Stimulated activated CD4-positive, alpha-beta T cell treated with anti-CD3 and anti-CD28 coated beads, TNF-alpha, amount 100 ng/mL, for 24 hours (primary cell): ENCODE measurements at places on chromosomes 11 and 22.

DNA sequence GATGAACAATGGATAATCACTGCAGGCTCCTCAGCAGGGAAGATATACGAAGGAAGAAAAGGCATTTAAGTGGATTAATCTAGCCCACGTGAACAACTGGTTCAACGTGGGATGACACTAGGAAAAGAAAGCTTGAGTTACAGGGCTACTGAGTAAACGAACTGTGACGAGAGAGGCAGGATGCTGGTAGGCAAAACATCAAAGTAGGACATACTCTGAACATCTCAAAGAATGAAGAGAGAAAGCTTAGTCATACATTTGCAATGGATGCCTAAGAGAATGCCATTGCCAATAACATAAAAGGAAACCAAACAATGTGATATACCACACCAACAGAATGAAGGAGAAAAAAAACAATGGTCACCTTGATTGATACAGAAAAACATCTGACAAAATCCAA lies 12.9 kb downstream of the USP28 start:
- DNase-seq = no peak

DNA sequence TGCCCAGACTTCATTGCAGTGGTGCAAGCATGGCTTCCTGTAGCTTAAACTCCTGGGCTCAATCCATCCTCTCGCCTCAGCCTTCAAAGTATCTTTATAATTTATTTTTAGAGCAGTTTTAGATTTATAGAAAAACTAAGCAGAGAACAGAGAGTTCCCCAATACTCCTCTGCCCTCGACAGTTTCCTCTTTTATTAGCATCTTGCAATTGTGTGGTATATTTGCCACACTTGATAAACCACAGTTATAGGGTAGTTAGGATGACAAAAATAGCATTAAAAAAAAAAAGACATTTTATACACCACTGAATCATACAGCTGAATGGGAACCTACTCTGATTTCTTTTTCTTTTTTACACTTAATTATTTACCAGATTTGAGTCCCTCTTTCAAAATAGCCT lies 31.2 kb downstream of the MS4A2 start:
- no peak for DNase-seq

- no peak for DNase-seq
Measured at GRCh38 chr11:39860931-39861330, 1598.5 kb downstream of the LRRC4C start.

GRCh38 chr11:13126430-13126829 lies 117.3 kb downstream of the RASSF10 start:
- DNase-seq = no peak

GRCh38 chr11:32894149-32894827 lies 1.7 kb downstream of the QSER1 start:
- no peak for DNase-seq

DNA sequence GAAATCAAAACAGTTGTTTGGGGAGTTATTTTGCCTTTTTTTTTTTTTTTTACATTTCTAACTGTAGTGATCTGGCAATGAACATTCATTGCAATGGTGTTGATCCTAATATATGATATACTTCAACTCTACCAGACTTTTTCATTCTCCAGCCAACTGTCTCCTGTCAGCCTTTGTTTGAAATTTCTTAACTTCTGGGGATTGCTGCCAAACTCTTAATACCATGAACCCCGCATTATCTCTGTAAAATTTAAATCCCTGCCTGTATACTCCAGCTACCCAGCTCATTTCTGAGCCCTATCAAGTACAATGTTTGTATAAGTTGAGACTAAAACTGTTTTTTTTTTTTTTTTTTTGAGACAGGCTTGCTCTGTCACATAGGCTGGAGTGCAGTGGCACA lies 280.7 kb downstream of the TTC28 start:
- DNase-seq = no peak

- DNase-seq = no peak
Measured at GRCh38 chr11:43419460-43419859, 60.7 kb downstream of the TTC17 start.

DNA sequence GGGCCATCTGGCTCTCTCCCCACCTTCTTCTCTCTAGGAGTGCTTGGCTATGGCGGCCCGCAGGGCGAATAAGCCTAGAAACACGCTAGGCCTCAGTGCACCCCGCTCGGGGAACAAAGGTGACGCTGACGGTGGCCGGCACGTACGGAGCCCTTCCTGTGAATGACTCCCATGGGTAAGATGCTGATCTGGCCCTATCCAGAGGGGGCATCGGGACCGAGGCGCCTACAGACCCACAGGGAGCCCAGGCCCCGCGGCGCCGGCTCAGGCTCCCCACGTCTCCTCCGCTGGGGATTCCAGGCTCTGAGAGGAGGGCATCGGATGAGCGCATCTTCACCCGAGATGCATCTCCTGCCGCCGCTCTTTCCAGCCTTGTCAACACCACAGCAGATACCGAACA lies 31.4 kb upstream of the TESMIN start:
- DNase-seq = no peak

DNA sequence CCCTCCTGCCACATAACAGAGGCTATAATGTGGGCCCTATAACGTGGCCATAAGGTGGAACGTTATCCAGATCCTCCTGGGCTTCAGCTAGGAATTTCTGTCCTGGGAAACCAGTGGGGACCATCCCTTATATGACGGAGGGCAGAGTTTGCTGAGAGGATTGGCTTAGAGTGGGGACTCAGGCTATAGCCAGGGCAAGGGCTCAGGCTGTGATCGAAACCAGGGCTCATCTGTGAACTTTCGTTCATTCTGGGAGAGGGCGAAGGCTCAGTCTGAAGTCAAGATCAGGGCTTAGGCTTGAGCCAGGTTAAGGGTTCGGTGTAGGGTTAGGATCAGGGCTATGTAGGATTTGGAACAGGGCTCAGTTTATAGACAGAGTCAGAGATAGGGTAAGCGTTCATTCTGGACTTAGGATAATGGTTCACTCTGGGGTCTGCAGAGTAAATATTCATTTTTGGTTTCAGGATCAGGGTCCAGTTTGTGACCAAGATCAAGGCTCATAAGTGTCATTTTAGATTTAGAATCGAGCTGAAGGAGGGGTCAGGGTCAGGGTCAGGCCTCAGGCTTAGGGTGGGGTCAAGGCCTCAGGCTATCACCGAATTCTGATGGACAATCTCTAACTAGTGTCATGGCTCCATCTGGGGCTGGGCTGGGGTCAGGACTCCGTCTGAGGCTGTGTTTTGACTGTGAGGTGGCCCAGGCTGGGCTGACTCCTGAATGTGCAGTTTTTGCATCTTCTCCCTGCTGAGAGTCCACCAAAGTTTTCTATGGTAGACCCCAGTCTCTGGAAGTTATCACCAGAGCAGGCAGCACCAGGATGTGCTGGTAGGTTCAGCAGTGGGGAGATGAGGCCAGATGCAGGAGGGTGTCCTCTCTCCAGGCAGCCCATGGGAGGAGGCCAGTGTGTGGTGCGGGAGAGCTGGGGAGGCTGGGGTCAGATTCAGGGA lies 33.9 kb upstream of the SOX10 start:
- DNase-seq = no peak

- no peak for DNase-seq
Measured at GRCh38 chr22:21450320-21450831, 16.8 kb upstream of the TMEM191C start.

- no peak for DNase-seq
Measured at GRCh38 chr11:4464216-4465159, 15.4 kb downstream of the OR52K2 start.

GRCh38 chr11:68946416-68947090 lies 34.2 kb downstream of the MRGPRD start:
- DNase-seq = no peak
